Kasumi-1 (cell line): ENCODE measurements at places on chromosomes 16 and 17.

DNA sequence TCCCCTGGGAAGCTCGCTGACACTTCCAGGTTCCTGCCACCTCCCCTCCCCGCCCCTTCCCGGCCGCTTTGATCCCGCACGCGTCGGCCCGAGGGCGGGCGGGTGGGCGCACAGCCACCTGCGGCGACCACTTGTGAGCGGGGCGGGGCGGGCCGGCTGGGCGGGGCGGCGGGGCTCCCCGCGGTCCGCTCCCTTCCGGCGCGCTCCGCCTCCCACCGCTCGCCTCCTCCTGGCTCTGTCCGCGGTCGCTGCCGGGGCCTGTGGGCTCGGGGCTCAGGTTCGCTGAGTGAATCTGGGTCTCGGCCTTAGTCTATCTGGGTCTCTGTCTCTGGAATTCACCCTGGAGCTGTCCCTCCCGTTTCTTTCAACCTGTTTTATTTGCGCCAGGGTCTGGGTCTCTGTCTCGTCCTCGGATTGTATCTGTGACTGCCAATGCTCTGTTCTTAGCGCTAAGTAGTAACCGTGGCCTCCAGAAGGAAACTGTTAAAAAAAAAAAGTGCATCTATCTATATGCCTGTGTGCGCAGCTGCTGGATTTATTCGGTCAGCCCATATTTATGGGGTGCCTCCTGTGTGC, 2.7 kb upstream of the HES7 start:
- peak; percentile 30 for DNase-seq

GRCh38 chr17:73747221-73748002, 103.2 kb upstream of the SDK2 start:
- DNase-seq = no peak

DNA sequence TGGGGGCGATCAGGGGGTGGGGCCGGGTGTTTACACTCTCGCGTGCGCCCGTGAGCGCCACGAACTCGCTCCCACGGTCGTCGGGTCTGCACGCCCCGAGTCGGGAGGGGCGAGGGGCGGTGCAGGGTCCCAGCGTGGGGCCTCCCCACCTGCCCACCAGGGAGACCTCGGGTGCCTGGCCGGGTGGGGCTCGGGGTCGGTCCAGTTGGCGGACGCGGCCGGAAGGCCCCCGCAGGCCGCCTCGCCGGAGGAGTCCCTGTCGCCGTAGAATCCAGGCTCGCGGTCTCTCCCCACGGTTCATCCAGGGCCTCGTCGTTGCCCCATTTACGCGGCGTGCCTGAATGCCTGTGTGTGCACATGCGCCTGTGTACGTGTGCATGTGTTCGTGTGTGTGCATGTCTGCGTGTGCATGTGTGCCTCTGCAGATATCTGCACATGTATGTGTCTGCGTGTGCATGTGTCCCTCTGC, 510 bp upstream of the RAB40B start:
- no peak for DNase-seq

DNA sequence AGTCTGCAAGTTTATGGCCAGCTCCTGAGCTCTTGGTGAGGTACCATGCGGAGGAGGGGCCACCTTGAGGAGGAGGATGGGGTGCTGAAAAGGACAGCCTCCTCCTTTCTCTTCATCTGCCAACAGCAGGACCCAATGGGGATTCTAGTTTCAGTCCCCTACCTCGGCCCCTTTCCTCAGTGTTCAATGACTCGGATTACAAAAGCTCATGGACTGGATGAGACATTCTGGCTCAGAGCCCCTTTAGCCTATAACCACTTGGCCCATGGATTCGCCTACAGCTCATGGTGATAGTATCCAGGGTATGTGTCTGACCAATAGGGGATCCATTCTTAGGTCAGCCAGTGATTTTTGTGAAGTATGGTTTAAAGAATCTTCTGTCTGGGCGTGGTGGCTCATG, 8.5 kb upstream of the PIK3R6 start:
- no peak for DNase-seq

- no peak for DNase-seq
These were observed 5.0 kb downstream of the RPL23 start for GRCh38 chr17:38848557-38848891.

DNA sequence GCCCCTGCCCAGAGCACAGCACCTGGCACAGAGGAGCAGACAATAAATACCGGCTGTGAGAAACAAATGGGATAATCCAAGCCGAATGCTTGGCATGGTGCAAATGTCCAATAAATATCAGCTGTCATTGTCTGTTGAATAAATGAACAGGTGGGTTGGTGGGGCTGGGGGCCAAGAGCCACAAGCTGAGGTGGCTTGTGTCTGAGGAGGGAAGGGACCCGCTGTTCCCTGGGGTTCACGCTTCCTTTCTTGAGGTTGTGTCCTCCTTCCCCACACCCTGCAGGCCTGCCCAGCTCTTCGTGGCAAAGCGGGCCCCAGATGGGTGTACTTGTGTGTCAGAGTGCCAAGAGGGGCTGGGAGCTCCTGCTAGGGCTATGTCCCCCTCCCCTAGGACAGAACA, 38.6 kb downstream of the ARHGAP27 start:
- no peak for DNase-seq

DNA sequence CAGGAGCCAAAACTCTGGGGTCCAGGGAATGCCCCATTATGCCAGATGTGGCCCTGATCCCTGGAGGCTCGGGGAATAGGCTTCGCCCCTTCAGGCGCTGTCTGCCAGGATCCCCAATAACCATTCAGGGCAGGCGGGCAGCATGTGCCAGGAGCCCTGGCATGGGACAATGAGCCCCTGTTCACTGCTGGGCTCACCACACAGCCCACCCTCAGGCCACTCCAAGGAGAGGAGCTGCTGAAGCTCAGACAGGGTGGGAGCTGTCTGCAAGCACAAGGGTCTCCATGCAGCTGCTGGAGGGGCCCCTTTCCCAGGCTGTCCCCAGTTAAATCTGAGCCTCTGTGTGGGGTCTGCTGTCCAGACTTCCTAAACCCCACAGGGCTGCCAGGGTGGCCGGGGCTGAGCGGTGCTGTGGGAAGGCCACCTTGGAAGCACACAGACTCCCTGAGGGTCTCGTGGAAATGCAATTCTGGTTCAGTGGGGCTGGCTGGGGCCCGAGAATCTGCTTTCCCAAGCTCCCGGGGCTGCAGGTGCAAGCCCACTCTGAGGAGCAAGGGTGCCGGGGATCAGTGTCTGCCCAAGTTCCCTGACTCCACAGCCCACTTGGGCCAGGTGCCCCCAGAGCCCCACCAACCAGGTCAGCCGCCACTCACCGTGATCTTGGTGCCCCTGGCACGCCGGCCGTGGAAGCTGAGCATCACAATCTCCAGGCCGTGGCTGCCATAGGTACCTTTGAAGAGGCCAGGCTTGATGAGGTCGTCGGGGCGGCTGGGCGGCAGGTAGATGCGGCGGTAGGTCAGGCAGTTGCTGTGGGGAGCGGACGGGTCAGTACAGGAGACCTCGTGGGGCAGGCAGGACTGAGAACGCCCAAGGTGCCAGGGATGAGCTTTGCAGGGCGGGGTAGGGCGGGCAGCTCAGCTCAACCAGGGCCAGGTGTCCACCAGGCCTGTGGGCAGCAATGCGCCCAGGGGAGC, 17.7 kb upstream of the C16orf95 start:
- DNase-seq = no peak

GRCh38 chr17:40854175-40854814, 12.7 kb downstream of the KRT12 start:
- DNase-seq = no peak

DNA sequence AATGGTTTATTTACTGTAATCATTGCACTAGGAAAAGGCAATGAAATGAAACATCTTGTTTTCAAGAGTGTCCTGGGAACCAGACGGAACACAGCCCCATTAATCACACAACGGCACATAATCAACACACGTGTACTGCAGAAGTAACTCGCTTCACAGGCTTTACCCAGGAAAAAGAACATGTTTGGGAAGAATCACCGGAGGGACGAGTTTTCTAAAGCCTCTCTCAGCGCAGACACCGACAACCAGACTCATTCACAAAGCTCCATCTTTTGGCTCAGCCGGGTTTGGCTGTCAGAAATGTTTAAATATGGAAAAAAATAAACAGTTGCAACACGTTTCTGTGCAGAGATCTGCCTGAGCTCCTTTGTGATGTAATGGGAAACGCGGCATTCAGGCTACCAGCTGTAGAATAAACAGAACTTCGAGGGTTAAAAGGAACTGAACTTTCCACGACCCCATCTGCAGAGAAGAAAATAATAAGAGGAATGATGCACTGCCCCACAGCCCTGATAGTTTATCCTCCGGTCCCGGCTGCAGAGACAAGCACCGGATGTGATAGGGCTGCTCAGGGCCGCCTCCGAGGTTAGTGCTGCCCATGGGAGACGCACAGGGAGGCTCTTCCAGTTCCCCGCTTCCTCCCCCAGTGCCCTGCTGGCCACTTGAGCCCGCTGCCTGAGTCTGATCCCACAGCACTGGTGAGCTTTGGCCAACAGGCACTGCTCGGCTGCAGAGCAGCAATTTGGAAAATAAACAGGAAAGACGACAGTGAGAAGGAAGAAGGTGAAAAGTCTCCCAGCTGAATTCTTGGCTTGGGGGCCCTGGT, 119.8 kb downstream of the HIC1 start:
- DNase-seq = no peak

DNA sequence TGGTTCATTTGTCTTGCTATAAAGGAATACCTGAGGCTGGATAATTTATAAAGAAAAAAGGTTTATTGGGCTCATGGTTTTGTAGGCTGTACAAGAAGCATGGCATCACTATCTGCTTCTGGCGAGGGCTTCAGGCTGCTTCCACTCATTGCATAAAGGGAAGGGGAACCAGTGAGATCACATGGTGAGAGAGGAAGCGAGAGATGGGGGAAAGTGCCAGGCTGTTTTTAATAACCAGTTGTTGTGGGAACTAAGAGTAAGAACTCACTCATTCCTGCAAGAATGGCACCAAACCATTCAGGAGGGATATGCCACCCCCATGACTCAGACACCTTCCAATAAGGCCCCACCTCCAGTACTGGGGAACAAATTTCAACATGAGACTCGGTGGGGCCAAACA, 24.3 kb downstream of the SPECC1 start:
- no peak for DNase-seq

GRCh38 chr17:1616101-1616500, 12.5 kb downstream of the SLC43A2 start:
- no peak for DNase-seq

DNA sequence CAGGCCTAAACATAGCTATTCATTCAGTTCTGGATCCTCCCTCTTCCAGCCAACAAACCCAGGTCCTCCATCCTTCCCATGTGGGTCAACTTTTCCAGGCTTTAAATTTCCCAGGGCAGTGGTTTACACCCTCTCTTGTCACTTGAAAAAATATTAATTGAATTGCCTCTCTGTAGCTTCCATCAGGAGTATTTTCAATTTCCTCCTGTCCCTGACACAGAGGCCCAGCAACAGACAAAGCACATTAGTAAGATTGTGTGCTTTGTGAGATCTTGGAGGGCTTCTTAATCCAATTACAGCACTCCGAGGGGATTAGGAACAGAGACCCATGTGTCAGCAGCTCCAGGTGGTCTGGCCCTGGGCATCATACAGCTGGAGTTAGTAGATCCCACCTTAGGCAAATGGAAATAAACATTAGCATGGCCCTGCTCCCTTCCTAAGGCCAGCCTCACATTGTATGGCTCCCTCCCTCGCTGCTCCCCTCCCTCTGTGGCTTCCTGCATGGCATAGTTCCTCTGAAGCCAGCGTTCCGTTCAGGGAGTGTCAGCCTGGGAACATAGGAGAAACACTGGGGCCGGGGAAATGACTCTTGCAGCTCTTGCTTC, 132.7 kb upstream of the HSBP1 start:
- DNase-seq = no peak

- no peak for DNase-seq
These were observed 68.8 kb downstream of the RMI2 start for GRCh38 chr16:11413907-11414595.

GRCh38 chr17:46135126-46135812, 58.0 kb downstream of the KANSL1 start:
- DNase-seq = no peak

GRCh38 chr16:17162560-17162959, 308.2 kb downstream of the XYLT1 start:
- no peak for DNase-seq

DNA sequence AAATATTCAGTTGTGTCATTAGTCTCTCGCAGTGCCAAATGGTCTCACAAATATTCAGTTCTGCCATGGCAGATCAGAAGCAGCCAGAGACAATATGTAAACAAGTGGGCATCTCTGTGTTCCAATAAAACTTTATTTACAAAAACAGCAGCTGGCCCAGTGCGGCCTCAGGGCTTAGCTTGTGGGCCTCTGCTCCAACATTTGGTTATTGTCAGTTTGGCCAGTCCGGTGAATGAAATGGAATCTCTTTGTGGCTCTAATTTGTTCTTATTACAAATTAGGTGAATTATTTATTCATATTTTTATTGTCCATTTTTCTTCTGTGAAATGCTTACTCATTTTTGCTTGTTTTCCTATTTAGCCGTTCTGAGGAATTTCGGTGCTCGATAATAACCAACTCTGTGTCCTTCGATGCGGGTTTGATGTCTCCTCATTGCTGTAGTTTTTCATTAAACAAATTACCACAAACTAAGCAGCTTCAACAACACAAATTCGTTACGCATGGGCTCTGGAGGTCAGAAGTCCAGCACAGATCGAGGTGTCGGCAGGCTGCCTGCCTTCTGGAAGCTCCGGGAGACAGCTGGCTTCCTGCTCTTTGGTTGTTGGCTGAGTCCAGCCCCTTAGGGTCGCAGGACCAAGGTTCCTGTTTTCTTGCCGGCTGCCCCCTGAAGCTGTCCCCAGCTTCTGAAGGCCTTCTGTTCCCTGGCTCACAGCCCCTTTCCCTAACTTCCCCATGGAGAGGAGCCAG, 4.1 kb upstream of the SLC38A10 start:
- DNase-seq = no peak

GRCh38 chr17:49580055-49580721, 4.5 kb downstream of the NXPH3 start:
- no peak for DNase-seq

DNA sequence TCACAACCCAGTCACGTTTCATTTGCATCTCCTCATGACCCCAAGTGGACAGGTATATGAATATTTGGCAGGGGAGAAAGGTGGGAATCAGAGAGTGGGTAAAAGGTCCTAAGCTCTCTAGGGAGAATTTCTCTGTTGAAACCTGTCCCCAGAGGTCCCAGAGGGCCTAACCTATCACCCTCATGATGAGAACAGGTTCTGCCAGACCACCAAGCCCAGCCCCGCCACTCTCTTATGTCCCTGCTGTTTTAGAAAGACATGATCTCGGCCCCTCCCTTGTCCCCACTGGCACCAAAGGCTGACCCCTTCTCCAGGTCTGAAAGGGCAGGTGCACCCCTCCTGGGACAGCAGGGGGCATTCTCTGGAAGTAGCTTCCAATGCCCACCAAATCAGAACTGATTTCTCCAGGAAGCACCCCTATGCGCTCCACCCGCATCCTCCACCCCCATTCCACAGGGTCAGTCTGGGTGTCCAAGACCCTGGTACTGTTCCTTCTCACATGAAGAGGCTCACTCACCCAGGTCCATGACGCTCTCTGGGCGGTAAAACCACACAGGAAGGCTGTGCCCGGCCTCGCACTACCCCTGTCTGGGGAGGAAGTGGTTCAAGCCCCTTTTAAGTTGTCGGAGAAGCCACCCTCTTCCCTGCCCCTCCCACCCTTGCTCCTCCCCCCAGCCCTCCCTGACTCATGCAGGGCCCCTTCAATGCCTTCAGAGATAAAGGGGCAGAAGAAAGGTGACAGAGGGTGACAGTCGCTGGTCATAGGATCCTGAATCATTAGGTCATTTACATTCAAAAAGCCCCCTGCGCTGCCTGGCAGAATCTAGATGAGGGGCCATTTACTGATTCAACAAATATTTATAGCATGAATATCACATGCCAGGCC, at the start of gene CCR7:
CCR7 (minus strand) TSS at position 590 of the 886 bp plus-strand sequence; CDS start at position 527, 63 bp downstream.
- DNase-seq = peak; percentile 46

- DNase-seq = no peak
These were observed 31.5 kb downstream of the USP43 start for GRCh38 chr17:9676820-9677310.

- DNase-seq = no peak
These were observed 693 bp upstream of the HOXB4 start for GRCh38 chr17:48578616-48579470.
